Fibroblast of villous mesenchyme (primary cell): ENCODE measurements at places on chromosomes 4 and X. TPM values are rescaled to one million over a fixed set of nuclear protein-coding genes. Genes with fewer than 3 reads are reported as not detected.

Gene BEX2
- total RNA-seq: under 0.01 and 2.3 TPM in 2 replicates

Gene DOCK11
- 50.1 and 54.4 TPM in 2 replicates for total RNA-seq

Gene MAGEA9B
- under 0.01 TPM in 1 of 2 replicates, not detected in the other for total RNA-seq

Gene EIF1AX
- 34.8 and 48.8 TPM in 2 replicates for total RNA-seq

Gene TMSB15C
- 3.9 and 5.2 TPM in 2 replicates for total RNA-seq

Gene CACNA1F
- total RNA-seq: not detected in 2 replicates

DNA sequence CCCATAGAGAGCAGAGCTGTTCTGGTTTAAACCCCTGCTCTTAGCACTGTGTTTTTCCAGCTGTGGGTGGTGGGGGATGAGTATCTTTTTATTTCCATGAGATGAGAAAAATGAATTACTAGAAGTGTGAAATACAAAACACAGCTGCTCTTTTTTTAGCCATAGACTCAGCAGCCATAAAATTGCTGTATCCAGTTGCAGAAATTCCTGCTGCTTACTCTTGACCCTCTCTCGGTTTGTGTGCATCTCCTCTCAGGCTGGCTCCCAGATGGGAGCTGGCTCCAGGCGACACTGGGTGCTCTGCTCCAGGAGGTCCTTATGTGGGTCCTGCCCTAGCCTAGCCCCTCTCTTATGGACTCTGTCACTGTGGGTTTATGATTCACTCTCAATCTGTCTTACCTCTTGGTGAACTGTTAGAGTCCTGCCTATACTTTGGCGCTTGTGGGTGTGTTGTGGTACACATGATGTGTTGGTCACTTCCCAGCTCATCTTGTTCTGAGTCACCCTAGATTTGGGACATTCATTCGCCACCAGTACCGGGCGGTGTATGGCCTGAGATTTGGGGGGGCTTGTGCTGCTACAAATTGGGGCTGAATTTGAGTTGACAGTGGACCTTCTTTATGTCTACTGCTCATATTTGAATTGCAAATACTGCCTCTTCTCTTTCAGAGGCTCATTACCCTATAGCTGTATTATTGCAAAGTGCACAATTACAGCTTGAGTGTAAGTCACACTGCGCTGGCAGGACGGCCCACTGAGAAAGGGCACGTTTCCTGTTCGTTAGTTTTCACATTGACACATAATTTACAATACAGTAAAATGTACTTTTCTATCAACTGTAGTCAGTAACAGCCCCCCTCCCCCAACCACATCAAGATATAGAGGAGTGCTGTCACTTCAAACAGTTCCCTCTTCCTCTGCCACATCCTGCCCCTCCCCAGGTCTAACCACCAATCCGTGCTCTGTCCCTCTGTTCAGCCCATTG, 46.9 kb upstream of the MSANTD1 start:
- DNase-seq: peak; percentile 73

DNA sequence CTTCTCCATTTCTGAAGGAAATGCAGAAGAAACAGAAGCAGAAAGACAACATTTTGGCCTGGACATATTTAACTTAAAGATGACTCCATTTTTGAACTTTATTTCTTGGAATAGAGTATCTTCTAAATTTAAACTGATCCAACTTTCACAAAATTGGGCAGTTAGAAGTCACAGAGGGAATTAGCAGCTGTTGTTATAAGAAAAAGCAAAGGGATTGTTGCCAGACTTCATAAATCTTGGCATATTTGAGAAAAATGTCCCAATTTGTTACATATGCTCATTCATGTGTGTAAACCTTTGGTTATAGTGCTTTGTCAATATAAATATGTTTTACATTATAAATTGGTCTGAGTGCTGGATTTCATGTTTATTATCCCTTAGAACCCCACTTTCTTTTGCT, 3.4 kb downstream of the GLUD2 start:
- no peak for DNase-seq

- no peak for DNase-seq
Observed at GRCh38 chrX:146154191-146154590, 336.6 kb downstream of the SLITRK2 start.
